ELF-1 (cell line): ENCODE measurements at places on chromosomes 5 and 9.

- DNase-seq, result no peak
These were observed 670.2 kb downstream of the SEMA5A start for GRCh38 chr5:8875722-8876121.

DNA sequence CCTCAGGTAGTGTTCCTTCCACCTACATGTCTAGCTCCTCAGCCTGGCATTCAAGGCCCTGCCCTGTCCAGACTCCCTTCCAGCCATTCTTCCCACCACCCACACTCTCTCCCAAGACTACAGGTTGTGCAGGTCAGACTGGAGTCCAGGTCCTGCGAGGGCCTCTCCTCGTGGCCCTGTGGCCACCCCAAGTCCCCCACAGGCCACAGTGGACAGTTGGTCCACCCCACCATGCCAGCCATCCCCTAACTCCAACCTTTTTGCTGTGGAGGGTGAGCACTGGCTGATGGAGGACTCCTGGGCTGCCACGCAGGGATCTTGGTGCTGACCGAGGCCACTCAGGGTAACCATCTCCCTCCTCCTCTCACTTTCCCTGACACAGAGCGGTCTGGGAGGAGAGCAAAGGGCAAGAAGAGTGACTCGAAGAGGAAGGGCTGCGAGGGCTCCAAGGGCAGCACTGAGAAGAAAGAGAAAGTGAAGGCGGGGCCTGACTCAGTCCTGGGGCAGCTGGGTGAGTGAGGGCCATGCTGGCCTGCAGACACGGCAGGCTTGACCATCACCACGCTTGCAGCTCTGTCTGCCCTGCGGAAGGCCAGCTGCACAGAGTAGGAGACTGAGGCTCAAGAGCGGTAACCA is 51.0 kb downstream of the JADE2 start:
- no peak for DNase-seq

GRCh38 chr5:133817456-133817855 is 151.0 kb downstream of the C5orf15 start:
- no peak for DNase-seq

DNA sequence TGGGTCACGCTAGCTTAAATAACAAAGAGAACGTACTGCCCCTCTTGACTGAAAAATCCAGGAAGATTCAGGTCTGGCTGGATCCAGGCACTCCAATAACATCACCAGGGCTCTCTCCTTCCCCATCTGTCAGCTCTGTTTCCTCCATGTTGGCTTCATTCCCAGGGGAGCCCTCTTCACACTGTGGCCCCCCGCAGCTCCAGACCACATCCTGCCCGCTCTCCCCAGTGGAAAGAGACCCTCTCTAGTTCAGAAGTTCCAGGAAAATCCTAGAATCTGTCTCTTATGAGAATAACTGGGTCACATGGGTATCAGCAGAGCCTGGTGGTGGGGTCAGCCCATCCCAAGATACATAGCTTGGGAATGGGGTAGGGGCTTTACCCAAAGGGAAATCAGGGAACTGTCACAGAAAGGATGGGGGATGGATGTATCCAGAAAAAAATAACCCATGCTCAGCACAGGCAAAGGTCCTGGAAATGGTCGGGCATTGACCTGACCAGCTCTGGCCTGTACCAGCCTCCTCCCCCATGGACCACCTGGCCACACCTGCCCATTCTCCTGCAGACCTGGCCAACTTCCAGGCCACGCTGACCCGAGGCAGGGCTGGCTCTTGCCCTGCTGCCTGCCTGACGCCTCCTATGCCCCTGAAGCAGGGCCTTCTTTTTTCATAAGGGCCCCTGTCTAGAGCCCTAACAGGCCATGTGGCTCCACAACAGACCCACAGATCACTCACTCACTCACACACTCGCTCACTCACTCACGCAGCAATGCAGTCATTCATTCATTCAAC is 65.9 kb downstream of the COL23A1 start:
- DNase-seq, result no peak

DNA sequence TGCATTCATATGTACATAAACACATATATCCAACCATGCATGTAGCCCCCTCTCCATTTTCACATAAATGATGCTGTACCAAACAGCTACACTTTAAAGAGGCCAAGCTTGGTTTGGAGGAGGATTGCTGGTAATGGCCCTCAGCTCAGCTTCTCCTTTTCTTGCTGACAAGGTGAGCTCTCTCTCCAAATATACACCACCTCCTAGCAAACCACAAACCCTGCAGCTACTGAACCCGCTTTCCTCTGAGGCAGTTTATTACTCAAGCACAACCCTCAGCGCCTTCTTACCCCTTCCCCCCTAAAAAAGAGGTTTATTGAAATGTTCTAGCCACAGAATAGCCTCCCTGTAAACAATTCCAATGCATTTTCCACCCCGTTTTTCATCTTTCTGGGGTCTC is 54.0 kb downstream of the ALG2 start:
- DNase-seq, result no peak

DNA sequence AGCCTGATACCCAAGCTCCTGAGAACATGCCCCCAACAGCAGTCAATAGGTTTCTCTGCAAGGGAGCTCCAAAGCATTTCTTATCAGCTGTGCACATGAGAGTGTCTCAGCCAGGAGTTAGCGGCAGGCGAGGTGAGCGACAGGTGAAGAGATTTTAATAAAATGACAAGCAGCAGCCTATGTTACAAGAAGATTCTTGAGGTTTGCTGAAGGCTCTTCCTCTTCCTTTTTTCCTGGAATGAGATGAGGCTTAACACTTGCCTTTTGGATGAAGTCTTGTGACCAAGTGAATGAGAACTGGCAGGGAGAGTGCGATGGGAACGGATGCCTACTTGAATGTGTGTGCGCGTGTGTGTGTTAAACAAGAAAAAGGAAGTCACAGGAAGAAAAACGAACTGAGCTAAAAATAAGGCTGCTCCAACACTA is 76.1 kb downstream of the SHB start:
- no peak for DNase-seq

DNA sequence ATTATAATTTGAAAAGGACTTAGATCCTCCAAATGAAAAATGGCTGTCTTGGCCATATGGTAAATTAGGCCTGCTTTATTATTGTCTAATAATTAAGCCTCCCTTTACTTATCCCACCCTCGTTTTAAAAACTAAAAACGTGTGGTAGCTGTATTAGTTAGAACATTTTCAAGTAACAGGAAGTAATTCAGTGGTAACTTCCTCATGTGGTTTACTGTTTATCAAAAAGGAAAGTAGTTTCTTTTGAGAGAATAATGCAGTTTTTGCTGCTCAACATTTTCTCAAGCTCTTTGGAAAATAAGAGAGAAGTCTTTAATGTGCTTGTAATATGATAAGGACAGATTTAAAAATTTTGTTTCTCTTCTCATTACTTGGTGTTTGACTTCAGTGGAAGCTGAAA is 26.0 kb downstream of the ZCCHC7 start:
- DNase-seq, result no peak

DNA sequence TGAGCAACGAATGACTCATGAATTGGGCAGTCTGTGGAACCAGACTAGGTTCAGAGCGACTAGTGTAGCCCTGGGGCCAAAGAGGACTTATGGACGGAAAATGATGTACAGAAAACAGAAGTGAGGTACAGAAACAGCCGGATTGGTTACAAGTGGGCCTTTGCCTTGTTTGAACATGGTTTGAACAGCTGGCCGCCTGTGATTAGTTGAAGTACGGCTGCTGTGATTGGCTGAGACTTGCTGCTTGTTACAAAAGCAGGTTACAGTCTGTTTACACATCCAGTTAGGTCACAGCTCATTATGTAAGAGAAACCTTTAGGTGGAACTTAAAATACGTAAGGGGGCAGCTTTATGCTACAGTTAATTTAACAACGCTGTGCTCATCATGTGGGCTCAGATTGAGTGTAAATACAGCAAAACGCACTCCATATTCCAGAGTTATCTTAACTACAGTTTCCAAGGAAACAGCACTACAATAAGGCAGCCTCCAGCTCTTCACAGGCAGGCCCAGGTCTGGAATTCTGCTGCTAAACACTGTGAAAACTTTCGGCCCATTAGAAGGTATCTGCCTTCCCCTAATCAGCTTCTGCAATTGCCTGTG is 6.5 kb downstream of the AMACR start:
- DNase-seq, result peak; percentile 33

DNA sequence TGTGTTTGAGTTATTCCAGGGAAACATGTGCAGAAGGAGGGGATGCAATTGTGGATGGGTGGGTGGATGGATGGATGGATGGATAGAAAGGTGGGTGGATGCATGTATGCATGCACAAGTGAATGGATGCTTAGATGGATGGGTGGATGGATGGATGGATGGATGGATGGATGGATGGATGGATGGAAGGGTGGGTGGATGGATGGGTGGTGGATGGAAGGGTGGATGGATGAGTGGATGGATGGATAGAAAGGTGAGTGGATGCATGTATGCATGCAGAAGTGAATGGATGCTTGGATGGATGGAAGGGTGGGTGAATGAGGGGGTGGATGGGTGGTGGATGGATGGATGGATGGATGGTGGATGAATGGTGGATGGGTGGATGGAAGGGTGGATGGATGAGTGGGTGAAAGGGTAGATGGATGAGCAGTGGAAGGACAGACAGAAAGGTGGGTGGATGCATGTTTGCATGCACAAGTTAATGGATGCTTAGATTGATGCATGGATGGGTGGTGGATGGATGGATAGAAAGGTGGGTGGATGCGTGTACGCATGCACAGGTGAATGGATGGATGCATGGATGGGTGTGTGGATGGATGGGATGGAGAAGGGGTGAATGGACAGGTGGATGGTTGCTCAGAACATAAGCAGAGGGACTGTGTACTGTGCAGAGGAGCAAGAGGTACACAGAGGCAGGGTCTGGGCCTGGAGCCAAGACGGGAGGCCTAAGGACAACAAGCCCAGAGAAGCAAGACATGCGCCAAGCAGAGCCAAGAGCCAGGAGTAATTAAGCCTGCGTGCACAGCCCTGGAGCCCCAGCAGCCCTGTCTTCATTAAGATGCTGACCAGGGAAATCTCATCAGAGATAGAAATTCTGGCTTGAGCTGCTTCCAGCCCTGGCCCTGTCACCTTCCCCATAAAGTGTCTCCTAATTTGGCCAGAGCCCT is 84.6 kb upstream of the PPP1R26 start:
- no peak for DNase-seq

DNA sequence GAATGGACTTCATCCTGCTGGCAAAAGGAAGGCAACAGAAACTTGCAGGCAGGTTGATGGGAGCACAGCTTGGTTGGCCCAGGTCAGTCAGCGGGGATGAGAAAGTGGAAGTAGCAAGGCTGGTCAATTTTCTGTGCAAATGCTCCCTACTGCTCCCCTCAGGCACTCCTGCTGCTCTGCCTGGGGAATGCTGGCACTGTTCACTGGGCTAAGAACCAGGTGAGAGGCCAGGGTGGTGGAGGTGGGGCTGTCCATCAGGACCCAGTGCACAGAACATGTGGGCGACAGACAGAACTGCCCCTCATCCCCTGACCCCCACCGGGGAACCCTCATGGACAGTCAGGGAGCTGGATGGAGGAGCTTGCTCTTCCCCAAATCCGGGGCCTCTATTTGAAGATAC is 593.1 kb downstream of the IRX1 start:
- DNase-seq, result peak; percentile 46

DNA sequence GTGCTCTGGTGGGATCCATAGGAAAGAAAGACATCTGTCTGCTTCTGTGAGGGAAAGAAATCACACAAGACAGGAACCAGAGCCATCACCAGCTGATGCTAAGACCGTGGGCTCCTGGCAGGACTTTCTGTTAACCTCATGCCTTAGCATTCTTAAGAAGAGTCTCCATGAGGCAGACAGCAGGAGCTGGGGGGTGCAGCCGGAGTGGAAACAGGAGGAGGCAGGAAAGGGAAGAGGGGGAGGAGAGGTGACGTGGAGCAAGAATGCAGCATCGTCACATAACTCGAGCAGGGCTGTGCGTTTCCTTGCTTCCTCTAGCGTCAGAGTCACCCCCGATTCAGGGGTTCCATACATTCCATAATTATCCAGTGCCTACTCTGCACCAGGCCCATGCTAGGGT is 53.6 kb downstream of the ERGIC1 start:
- DNase-seq, result no peak

GRCh38 chr9:70693186-70693585 is 278.7 kb upstream of the KLF9 start:
- DNase-seq, result no peak

GRCh38 chr9:78121488-78121887 is 89.9 kb upstream of the GNAQ start:
- DNase-seq, result peak; percentile 66

GRCh38 chr9:136295055-136295454 is 8.8 kb downstream of the CCDC187 start:
- no peak for DNase-seq
